ENCODE measurements at places on chromosomes 5 and 9.

DNA sequence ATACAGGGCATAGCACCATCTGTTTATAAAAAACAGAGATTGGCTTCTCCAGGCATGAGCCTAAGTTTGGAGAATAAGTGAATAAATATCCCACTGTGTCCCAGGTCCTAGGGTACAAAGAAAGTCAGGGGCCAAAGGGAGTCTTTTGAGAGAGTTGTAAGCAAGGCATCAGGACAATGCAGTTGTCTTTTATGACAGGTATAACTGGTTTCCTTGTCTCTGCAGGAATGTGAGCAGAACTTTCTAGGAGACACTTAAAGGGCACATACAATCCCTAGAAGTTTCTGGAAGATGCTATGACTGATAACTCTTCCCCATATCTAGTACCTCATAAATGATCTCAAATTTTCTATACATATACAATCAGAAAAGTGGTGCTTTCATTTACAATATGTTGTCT is 245.6 kb upstream of the RGMB start:
- DNase-seq = no peak

- no peak for DNase-seq
Measured at GRCh38 chr5:14004598-14005394, 60.3 kb upstream of the DNAH5 start.

GRCh38 chr9:17802249-17802857 is 223.5 kb downstream of the SH3GL2 start:
- DNase-seq = peak; percentile 1

DNA sequence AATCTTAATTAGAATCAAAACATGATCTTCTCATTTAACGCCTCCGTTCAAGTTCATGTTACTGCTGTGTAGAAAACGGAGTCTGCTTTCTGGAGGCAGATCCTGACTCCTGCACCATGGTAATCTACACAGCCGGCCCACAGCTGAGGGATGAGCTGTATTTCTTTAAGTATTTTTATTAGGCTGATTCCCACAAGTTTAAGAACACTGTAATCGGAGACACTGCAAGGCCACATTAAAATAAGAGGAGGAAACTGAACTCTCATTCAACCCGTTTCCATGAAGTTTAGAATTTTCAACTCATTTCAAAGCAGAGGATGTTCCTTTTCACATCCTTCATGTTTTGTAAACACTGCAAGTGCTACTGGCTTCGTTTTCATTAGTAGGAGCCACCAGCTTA is 372.2 kb downstream of the NFIB start:
- no peak for DNase-seq

- no peak for DNase-seq
Measured at GRCh38 chr5:178572617-178573016, 17.6 kb downstream of the COL23A1 start.

DNA sequence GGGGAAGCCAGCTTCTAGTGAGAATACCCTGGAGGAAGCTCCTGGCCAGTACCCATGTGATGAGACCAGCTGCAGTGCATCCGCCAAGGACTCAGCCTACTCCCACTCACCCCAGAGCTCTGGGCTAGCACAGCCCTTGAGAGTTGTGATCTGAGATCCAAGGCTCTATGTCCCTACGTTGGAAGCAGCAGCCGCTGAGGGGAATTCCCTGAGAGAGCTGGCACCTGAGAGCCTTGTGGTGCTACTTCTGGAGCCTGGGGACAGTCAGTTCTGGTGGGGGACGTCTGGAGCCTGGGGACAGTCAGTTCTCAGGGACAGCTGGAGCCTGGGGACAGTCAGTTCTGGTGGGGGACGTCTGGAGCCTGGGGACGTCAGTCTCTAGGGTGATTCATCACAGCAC is 39.2 kb downstream of the PDZD2 start:
- DNase-seq = no peak

DNA sequence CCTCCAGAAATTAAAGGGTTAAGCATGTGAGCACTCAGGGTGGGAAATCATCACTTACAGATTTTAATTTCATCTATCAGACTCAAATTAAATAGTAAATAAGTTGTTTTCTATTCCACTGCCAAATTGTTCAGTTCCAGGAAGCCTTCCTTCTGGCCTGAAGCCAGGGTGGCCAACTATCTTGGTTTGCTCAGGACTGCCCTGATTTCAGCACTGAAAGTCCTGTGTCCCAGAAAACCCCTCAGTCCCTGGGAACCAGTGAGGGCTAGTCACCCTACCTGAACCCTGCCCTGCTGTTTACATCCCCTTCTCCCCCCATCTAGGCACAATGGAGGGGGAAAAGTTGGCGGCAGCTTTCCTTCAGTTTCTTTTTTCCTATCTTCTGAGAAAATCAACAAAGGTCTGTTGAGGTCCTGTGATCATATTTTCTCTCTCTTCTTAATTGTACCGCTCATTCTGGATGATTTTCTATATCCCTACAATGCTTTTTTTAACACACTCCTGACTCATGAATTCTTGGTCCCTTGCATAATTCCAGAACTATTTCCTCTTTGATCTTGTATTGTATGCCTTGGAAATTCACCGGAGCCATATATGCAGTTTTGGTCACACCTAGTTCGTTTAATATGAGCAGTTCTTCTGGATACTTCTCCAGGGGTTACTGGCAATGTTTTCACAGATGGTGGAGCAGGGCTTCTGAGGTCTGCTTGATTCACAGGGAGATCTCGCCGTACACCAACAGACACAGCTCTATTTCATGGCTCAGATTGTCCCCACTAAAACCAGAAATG is 103.8 kb downstream of the MAP1B start:
- no peak for DNase-seq

DNA sequence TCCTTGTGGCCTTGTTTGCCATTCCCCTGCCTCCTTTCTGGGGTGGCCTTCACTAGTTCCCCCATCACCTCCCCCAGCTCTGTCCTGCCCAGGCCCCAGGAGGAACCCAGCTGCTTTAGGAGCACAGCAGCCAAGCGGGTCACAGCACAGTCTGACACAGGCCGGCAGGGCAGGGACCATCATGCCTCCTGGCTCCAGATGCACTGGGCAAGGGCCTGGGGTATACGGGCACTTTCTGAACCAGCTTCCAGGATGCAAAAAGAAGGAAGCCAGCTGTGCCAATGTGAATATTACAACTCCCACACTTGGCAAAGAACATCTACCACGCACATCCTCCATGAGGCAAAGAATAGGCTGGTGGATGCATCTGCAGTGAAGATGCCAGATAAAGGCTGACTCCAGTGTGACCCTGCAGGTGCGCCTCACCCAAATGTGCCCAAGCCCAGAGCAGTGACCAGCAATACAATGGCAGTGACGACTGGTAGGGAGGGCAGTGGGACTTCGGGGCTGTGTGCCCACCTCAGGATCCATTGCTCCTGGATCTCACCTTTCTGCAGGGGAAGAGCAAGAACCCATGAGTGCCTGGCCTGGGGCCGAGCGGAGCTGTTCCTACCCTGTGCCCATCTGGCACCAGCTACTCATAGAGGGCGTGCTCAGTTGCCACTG is 6.3 kb upstream of the IL3 start:
- DNase-seq = no peak

DNA sequence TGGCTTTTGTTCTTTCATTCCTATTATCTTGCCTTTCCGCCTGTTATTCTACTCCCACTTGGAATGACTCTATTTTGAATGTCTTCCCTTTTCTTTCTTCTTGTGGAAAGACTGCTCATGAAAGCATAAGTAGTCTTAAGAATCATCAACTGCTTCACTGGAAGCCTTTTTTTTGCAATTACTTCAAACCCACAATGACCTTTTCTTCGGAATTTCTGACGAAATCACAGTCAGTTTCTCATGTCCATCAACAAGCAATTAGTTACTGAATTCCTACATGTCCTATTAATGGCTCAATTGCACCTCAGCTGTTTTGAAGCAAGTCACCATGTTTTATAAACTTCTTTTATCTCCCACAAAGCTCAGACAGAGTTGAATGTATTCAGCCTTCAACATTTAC is 196.2 kb downstream of the TARS1 start:
- DNase-seq = no peak

DNA sequence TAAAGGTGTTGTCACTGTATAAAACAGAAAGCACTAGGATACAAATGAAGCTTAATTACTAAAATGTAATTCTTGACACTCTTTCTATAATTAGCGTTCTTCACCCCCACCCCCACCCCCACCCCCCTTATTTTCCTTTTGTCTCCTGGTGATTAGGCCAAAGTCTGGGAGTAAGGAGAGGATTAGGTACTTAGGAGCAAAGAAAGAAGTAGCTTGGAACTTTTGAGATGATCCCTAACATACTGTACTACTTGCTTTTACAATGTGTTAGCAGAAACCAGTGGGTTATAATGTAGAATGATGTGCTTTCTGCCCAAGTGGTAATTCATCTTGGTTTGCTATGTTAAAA is 43.8 kb downstream of the NDFIP1 start:
- no peak for DNase-seq

GRCh38 chr9:98873951-98874371 is 66.5 kb downstream of the GALNT12 start:
- DNase-seq = no peak

GRCh38 chr9:16112116-16112515 is 559.3 kb downstream of the CCDC171 start:
- DNase-seq = no peak

- DNase-seq = no peak
Measured at GRCh38 chr5:175508896-175509295, 30.5 kb downstream of the SFXN1 start.

DNA sequence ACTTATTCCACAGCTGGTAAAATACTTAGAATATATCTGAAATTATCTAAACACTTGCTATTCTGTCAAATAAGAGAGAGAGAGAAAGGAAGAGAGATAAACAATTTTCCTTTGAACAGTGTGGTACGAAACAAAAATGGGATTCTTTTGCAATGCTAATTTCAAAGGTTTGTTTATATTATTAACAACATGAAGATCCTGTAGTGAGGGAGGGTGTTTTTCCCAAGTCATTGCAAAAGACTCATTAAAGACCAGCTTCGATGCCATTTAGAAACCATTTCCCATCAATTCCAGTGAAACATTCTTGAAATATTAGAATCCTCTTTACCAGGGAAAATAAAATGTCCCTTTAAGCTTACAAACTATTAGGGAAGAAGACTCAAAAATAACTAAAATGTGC is 505.4 kb downstream of the SEMA5A start:
- no peak for DNase-seq

GRCh38 chr5:146667633-146668272 is 151.8 kb upstream of the GPR151 start:
- DNase-seq = peak; percentile 68

DNA sequence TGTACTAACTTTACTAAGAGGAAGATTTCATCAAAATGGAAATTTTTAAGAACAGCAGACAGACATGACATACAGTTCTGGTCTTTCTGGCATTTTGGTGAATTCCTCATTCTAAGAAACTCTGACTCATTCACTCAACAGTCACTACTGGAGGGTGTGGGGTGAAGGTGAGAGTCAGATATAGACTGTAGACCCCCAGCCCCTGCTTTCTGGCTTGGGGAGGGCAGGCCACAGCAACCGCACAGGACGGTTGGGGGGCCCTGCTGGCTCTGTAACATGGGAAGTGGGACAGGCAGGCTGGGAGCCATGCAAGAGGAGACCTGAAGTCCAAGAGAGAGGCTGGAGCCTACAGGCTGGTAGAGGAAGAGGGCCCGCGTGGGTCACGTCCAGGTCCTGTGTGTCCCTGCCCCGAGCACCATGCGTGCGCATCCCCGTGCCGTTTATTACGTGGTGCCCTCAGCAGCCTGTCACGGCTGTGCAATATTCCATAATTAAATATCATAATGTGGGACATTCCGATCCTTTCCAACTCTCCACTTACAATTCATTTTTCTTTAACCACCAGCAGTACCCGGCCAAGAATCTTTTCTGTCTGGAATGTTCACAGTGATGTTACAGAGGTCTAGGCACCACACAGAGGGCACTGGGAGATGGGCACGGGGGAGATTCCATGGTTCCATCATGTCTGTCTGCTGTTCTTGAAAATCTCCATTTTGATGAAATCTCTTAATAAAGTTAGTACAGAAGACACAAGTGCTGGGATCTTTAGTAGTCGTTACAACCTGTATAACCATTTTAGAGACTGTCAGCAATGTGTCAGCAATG is 75.5 kb downstream of the SEMA4D start:
- no peak for DNase-seq

GRCh38 chr9:1026219-1026618 is 23.9 kb upstream of the DMRT2 start:
- DNase-seq = no peak

DNA sequence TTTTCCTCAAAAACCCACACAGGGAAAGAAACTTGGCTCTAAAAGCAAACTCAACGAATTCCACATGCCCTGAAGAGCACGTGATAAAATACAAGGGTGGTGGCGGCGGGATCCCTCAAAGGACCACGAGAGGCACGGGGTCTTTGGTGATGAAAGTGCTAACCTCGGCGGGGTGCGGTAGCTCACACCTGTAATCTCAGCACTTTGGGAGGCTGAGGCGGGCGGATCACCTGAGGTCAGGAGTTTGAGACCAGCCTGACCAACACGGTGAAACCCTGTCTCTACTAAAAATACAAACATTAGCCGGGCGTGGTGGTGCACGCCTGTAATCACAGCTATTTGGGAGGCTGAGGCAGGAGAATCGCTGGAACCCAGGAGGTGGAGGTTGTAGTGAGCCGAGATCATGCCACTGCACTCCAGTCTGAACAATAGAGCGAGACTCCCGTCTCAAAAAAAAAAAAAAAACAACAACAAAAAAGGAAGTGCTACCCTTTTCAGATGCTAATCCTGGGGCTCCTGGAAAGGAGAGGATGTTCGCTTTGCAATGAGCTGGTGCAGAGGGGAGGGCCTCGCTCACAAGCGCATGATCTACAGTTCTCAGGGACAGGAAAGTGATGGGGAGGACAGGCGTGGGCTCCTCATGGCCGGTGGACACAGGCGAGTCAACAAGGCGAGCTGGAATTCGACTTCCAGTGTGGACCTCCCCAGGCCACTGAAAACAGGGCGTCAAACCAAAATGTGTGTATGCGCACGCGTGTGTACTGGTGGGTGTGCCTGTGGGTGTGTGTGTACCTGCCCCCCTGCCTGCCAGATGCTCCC is 54.1 kb downstream of the USP20 start:
- no peak for DNase-seq

- DNase-seq = no peak
Measured at GRCh38 chr5:81495286-81495685, 101.4 kb upstream of the ACOT12 start.

GRCh38 chr5:137649228-137649935 is 86.5 kb downstream of the KLHL3 start:
- no peak for DNase-seq

- DNase-seq = no peak
Measured at GRCh38 chr9:78756813-78757510, 460.0 kb downstream of the PSAT1 start.

Data from NCI-H146 (cell line).